GM20000 (cell line): ENCODE measurements at places on chromosomes 1 and 21.

DNA sequence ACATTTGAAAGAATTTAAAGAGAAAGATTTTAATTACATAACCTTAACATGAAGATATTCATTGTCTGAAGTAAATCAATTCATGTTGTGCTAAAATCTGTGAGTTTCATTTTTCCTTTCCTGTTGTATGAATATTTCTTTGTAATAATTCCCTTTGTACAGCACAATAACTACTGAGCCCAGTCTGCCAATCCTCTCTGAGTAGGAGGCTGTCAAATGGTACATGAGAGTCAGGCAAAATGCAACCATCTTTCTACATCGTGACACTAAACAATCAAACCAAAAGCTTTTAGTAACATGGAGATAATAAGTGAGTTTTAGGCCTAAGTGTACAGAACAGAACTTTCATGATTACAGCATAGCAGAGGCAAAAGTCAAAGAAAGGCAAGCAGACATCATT, 165.5 kb downstream of the PLPPR4 start:
- DNase-seq = no peak

GRCh38 chr1:30518186-30518585, 205.2 kb downstream of the MATN1 start:
- DNase-seq = no peak

DNA sequence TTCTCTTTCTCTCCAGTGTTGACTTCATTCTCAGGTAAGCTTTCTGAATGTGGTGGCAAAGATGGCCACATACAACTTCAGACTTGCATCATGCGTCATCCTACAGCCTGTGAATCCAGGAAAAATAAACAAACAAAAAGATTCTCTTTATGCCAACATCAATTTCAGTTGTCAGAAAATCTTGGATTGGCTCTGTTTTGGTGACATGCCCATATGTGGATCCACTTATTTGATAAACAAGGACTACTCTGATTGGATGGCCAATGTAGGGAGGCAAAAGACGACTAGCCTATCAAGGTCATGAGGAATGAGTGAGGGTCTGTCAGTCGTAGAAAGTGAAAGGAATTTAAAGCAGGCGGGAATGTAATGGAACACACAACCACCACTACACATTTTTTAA, 866.6 kb downstream of the USP25 start:
- DNase-seq = no peak

GRCh38 chr1:115355069-115355468, 17.0 kb upstream of the NGF start:
- no peak for DNase-seq

DNA sequence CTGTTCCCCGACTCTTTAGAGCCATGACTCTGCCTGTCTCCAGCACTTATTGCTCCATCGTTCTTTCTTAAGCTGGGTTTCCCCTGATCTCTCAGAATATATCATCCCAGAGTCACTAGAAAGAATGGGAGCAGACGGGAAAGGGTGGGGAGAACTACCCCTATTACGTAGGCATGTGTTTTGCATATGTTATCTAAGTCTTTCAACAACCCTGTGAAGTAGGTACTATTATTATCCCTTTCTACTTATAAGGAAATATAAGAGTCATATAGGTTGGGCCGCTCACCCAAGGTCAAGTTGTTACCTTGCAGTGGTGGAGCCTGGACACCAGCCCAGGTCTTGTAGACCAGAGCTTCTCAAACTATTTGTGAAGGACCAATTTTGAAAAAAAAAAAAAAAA, 38.7 kb downstream of the ELF3 start:
- no peak for DNase-seq

DNA sequence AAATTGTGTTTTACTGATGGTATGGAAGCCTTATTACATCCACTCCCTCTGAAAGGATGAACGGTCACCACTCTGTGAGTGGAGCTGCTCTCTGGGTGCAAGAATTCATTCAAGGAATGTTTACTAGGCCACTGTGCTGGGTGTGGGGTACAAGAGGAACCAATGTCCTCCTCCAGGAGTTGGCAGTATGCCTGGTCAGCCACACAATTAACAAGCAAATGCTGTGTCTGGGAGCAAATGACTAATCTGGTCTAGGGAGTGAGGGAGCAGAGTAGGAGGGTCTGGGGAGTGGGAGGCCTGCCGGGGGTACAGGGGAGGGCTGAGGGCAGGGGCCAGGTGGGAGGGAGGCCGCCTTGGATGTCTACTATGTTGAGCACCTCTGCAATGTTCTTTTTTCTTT, 27.2 kb upstream of the TDRD10 start:
- no peak for DNase-seq

GRCh38 chr1:99869304-99869703, 19.1 kb downstream of the AGL start:
- DNase-seq = no peak

- no peak for DNase-seq
Observed at GRCh38 chr1:37353871-37354270, 120.5 kb upstream of the ZC3H12A start.

- no peak for DNase-seq
Observed at GRCh38 chr1:59639266-59639665, 175.5 kb upstream of the HOOK1 start.

DNA sequence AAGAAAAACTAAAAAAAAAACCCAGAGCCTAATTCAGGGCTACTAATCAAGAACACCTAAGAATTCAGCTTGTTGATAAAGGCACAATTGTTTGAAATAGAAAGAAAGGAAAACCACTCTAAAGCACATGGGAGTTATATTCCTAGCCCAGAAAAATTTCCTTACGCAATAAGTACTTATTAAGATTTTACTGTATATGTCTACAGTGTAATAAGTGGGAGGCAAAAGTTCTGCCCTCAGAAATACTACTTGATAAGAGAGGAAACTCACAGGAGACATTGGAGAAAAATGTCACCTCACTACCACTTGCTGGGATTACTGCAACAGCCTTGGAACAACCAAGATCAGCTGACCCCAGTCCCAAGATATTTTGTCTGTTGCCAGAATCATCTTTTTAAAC, 66.1 kb downstream of the IARS2 start:
- no peak for DNase-seq

DNA sequence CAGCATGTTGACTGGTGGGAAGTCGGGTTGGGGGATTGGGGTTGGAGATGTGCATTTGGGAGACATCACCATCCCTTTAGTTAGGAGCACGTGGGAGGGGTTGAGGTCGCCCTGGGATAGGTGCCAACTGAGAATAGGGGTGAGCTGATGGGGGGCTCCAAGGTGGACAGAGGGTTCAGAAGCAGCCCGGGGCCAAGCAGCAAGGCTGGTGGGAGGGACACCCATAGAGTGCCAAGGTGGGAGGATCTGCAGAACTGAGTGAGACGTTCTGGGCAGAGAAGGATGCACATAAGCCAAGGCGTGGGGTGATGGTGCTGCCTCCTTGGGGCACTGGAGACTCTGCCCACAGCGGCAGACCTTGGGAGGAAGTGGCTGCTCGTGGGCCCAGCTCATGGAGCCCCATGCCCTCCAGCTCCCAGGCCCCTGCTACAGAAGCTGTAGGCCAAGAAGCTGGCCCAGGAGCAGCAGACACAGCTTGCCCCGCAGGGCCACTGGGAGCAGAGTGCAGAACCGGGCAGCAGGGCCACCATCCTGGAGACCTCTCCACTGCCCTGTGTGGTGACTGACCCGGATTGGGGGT, 31.4 kb upstream of the PKP1 start:
- DNase-seq = no peak

DNA sequence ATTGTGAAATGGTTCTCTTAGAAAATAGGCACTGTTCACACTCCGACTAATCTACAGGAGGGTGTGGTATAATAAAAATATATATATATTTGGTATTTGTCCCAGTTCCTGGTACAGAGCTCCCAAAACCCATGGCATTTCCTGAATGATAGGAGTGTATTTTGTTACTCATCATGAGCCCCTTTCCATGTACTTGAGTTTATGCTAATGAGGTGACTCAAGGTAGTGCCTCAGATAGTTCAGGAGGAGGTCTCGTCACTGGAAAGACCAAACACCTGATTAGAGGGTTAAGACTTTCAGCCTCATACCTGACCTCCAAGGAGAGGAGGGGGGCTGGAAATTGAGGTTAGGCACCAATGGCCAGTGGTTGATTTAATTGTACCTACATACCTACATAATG, 57.9 kb downstream of the TTC3 start:
- no peak for DNase-seq

GRCh38 chr1:152026895-152027294, 9.9 kb downstream of the S100A11 start:
- no peak for DNase-seq

GRCh38 chr1:198747127-198747526, 108.3 kb downstream of the PTPRC start:
- DNase-seq = no peak

DNA sequence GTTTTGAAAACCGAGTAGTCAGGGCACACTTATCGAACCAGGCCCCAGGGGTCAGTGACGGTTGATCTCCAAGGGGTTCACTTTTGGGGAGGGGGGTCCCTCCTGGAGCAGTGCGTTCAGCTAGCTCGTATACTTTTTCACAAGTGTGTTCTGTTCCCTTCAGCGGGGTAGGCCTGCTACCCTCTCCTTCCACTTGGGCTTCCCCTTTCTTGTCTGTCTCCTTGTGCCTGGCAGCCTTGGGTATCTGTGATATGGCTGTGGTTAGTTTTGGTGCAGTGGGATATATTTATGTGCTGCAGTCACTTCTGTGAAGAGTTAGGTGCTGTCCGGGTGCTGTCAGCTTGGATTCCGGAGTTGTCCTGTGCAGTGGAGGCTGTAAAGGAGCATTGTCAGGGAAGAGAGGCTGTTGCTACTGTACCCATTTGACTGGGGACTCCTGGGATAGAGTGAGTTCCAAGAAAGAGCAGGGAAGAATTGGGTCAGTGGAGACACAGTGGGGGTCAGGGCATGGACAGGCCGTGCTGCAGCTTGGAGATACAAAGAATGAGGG, 29.7 kb downstream of the ADARB1 start:
- no peak for DNase-seq

DNA sequence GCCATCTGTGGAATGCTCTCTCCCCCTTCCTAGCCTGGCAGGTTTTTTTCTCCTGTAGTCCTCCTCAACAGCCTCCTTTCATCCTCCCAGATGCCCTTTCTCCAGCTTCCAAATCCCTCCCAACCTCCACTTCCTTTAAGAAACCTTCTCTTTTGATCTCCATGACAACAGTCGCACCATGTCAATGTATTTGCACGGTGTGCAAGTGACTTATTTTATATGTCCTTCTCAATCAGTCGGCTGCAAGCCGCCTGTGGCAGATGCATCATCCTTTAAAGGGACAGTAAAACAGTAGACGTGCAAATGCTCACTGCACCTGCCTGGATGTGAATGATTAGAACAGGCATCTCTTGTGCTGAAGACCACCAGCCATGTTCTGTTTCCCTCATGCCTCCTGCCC, 285.2 kb downstream of the PCP4 start:
- no peak for DNase-seq

GRCh38 chr1:86137436-86137835, 19.1 kb downstream of the COL24A1 start:
- no peak for DNase-seq

- no peak for DNase-seq
Observed at GRCh38 chr1:27760426-27760825, 12.6 kb upstream of the STX12 start.

DNA sequence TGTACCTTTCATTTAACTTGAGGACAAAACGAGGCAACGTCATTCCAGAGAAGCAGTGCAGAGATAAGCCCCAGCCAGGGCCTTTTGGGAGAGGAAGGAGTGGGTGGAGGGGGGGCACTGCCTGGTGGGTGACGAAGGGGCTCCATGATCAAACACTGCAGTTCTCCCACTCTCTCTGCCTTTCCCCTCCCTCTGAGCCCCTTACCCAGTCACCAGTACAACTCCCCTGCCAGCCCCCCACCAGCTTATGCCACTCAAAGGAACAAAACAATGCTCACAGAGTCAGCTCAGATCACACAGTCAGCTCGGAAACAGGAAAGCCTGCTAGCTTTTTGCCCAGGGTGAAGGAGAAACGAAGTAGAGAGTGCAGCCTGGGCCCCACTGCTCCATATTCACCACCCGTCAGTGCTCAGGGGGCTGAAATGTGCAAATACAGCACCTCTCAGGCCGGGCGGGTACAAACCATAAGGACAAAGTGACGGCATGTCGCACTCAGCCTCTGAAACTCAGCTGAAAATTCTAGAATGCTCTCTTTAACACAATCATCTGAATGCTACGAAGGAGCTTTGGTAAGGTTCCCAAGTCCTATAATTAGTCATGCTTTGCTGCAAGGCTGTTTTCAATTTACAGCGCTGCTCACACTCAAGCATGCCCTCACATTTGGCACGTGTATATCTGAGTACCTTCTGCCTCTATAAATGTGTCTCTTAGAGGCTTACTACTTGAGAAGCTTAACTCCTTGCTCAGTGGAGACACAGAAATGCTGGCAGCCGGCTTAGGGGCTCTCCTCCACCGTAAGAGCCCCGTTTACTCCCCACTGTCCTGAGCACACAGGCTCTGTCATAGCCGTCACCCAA, 65.8 kb upstream of the RAB4A start:
- DNase-seq = no peak

DNA sequence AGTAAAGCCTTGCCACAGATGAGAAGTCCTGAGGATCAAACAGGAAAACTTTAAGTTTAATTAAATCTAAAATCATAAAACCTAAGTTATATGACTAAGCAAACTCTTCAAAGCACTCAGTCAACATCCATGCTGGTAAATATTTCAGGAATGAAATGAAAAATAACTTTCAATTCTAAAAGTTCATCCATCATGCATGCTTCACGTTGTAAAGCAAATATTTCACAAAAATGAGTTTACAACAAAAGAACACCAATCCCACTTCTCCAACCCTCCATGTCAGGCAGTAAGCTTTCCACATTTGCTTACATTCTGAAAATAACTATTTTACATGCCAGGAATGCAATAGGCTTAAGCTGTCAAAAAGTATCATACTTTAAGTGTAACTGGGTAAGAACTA, 16.8 kb downstream of the APP start:
- no peak for DNase-seq

DNA sequence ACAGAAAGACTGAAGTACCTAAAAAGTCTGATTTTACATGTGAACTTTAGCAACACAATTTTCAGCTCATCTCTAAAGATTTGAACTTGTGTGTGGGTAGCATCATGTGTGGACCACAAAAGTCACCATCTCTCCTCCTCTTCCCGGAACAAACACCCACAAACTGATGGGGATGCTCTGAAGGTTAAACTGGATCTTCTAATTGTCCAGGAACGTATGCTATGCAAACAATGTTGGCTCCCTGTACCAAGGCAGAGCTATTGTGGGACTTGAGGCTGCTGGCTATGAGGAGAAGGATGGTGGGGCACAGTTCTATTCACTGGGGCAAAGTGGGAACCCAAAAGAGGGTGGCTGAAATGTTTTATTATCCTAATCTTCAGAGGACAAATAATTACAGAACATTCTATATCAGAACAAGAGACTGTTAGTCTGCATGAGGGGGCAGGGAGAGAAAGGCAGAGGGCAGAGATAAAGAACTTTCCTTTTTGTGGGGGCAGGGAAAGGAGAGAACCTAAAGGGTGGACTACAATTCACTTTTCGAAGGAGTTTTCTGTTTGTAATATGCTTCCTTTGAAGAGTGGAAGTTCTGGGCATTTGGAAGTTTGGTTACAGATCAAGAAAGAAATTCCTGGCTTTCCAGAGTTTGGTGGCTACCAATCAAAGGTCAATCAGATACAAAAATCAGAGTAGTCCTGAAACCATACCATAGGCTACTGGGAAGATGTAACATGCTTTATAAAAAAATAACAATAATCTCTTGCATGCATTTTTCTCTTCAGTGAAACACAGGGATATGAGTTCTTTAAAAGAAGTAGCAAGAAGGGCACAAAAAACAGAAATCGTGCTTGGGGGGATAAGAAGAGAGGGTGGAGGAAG, 62.9 kb downstream of the GADD45A start:
- DNase-seq = no peak
